Memory B cell (primary cell): ENCODE measurements at places on chromosomes 16 and 17.

DNA sequence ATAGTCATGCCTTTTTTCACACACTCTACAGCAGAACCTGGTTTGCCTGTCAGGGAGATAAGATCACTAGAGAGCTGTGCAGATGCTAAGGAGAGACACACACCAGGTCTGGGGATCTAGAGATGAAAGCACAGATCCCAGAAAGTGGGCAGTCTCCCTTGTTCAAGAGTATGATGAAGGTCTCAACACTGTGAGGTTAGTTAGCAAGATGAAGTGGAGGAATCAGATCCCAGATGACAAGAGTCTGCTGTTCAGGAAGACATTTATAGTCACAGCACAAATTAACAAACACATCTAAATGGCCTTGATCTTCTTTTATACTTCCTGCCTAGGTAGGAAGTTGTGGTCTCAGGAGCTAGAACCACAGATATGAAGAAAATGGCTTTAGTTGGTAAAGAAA lies 23.4 kb upstream of the SKAP1 start:
- no peak for DNase-seq

- DNase-seq: no peak
These were observed 50.2 kb downstream of the DNAH3 start for GRCh38 chr16:21100447-21100846.

GRCh38 chr17:30565073-30565935 lies 88.1 kb downstream of the GOSR1 start:
- DNase-seq: no peak

- no peak for DNase-seq
These were observed 5.7 kb upstream of the SPNS2 start for GRCh38 chr17:4492721-4493561.

DNA sequence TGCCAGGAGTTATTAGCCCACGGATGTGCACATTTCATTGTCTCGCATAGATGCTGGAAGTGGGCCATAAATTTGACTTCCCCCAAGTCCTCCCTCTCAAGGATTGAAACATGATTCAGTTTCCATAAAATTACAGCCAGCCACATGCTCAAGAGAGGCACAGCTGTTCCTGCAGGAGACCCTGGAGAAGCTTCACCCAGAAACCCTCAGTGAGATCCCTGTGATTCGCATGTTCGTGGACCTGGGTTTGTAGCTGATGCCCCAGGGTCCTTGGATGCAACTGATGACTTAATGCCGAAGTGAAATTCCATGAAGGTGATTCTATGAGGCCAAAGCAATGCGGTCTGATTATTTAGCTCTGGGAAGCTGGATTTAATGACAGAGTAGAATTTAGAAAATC lies 24.7 kb upstream of the AQP8 start:
- no peak for DNase-seq

DNA sequence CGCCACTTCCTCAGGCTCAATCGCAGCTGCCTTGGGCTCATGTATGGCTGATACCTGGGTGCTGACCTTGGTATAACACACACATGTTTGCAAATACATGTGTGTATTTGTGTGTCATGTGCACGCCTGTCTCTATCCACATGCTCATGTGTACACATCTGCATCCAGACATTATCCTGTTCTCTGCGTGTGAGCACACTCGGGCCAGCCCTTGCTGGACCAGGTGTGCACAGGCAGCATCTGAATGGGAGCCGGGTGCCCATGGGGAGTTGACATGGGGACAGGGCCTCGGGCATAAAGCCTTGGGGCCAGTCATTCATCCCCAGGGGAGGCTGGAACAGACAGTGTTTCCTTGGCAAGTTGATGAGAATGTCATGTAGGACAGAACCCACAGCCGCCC lies 29.1 kb upstream of the CRHR1 start:
- no peak for DNase-seq

DNA sequence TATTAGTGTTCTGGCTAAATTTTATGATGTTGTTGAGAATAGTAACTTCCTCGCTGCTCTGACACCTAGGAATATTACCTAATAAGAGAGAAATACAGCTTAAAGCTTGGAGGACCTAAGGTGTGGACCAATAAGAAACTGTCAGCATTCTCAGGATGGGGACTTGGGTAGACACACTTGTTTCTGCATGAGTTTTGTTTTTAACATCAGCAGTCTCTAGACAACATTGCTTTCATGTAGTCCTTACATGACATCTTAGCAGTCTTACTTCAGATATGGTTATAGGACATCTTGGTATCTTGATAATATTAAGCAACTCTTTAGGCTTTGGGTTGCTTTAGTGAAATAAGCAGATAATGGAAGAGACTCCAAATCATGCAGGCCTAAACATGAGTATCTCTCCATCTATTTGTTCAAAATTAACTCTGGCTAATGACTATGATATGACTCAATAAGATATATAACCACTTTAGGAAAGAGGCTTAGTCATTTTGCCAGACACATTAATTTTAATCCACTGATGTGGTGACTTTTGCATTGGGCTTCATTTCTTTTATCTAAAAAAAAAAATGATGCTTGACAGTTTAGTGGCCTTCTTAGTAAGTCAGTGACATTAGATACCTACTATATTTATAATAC lies 84.5 kb downstream of the WNT3 start:
- no peak for DNase-seq

GRCh38 chr17:36506249-36506826 lies 19.9 kb downstream of the ZNHIT3 start:
- DNase-seq: no peak
